CD4-positive, alpha-beta T cell (primary cell): ENCODE measurements at places on chromosomes 13 and 19. TPM values are rescaled to one million over a fixed set of nuclear protein-coding genes. Genes with fewer than 3 reads are reported as not detected.

GIPC3 gene
- total RNA-seq: 1.1 TPM

PSG5 gene
- total RNA-seq: not detected

- no peak overlapping the region for H3K4me3 ChIP-seq
- H3K4me1 ChIP-seq: no peaks in the 10 kb centered on the region
- peaks cover 3% of the 10 kb centered on the region for H3K27me3 ChIP-seq
- DNase-seq: no peak
These were observed 49.6 kb upstream of the ANKRD10 start for GRCh38 chr13:110964229-110965037.

TEX101 gene
- not detected for total RNA-seq

DNA sequence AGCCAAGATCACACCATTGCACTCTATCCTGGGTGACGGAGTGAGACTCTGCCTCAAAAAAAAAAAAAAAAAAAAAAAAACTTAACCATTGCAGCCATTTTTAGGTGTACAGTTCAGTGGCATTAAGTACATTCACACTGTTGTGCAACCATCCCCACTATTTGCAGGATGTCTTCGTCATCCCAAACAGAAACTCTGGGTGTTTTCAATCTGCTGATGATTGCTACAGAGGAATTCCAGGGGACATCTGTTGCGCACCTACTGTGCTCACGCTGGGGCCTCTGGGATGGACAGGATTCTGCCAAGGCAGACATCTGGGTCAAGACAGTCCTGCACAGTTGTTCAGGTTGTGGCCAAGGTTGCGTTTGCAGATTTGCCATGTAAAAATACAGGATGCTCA is 2.4 kb upstream of the APOC4 start:
- no peaks in the 10 kb centered on the region for H3K36me3 ChIP-seq
- no peak overlapping the region for H3K27ac ChIP-seq
- no peak for DNase-seq
- H3K4me3 ChIP-seq: no peak overlapping the region
- no peaks in the 10 kb centered on the region for H3K4me1 ChIP-seq

DNA sequence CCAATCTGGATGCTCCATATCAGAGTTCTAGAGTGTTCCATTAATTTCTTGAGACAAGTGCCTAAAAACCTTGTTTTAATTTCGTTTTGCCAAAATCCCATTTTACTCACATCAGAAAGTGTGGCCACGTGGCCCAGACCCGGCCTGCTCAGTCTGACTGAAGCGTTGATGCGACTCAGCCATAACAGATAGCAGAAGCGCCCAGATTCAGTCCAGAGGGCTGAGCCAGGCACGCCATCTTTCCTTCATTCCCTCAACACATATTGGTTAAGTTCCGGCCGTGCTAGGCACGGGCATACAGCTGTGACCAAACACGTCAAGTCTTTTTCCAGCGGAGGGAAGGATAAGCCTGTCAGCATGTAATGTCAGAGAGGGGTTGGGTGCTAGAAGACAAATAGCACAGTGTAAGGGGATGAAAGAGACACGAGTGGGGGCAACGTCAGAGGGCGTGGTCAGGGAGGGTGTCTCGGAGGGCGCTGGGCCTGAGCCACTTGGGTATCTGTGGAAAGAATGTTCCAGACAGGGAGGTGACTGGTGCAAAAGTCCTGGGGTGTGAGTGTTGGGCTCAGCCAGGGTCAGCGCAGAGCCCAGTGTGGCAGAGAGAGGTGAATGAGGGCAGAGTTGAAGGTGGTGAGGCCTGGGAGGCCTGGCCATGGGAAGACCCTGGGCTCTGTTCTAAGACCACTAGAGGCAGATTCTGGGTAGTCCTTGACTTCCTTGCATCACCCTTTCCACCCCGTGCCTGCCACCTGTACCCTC is 3.1 kb downstream of the F10 start:
- peaks cover 13% of the 10 kb centered on the region for H3K4me1 ChIP-seq
- no peak for DNase-seq
- H3K4me3 ChIP-seq: no peak overlapping the region
- no peaks in the 10 kb centered on the region for H3K36me3 ChIP-seq
- no peak overlapping the region for H3K27ac ChIP-seq

DNA sequence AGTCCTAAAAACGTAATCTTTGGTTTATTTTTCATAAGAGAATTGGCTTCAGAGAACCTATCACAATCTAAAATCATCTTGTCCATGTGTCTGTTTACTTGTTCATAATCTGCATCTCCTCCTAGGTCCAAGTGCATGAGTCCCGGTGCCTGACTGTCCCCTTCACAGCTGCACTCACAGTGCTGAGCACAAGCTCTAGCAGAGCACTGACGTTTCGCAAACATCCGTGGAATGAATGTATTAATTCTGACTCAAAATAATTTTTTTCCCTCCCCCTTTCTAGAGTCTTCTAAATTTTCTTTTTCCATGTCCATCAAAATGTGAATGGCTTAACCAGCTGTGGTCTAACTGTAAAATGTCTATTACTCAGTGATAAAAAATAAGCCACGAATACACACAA is 245.5 kb upstream of the TSHZ3 start:
- H3K4me1 ChIP-seq: no peaks in the 10 kb centered on the region
- no peak for DNase-seq
- no peaks in the 10 kb centered on the region for H3K36me3 ChIP-seq
- H3K27me3 ChIP-seq: no peaks in the 10 kb centered on the region
- H3K4me3 ChIP-seq: no peak overlapping the region

- H3K27ac ChIP-seq: no peak overlapping the region
- peaks cover 4% of the 10 kb centered on the region for H3K4me1 ChIP-seq
- no peak overlapping the region for H3K4me3 ChIP-seq
- H3K36me3 ChIP-seq: peaks cover 10% of the 10 kb centered on the region
These were observed 59.3 kb downstream of the URI1 start for GRCh38 chr19:30001301-30001700.

- H3K27me3 ChIP-seq: peaks cover 21% of the 10 kb centered on the region
- DNase-seq: no peak
- peaks cover 24% of the 10 kb centered on the region for H3K4me1 ChIP-seq
- H3K36me3 ChIP-seq: no peaks in the 10 kb centered on the region
- no peak overlapping the region for H3K27ac ChIP-seq
These were observed 1.5 kb upstream of the TUBB4A start for GRCh38 chr19:6503407-6504201.

DNA sequence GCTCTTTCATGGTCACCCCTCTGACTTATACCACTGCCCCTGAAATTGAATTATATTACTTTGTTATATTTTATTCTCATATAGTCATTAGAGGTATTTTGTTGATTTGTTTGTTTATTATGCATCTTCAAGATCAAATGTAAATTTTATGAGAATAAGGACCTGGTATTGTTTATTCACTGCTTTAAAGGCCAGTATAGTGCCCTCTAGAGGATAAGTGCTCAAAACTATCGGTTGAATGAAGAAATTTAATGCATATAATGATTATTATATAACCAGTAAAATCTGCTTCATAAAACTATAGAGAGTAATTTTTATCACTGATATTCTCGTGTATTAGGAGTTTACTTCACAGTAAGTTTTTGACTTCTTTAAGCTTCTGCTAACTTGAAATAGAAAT is 1401.9 kb downstream of the SLITRK1 start:
- no peak for DNase-seq
- H3K36me3 ChIP-seq: no peaks in the 10 kb centered on the region
- no peak overlapping the region for H3K4me3 ChIP-seq
- H3K4me1 ChIP-seq: no peaks in the 10 kb centered on the region

DNA sequence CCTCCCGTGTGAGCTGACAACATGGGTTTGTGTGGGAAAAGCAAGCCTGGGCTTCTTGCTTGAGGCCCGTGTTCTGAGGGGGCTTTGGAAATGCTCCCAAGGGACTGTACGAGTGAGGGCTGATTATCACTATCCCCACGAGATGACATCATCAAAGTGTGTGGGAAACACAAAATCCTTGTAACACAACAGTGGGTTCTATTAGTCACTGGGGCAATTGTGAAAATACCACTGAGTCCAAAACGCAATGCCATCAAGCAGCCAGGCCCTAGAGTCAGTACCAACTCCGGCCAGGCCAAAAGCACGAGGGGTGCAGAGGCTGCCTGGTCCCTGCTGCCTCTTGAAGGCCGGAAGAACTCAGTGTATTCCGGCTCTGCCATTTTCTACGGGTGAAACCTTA is 29.6 kb downstream of the CAPS start:
- DNase-seq: no peak
- peaks cover 46% of the 10 kb centered on the region for H3K36me3 ChIP-seq

- H3K36me3 ChIP-seq: no peaks in the 10 kb centered on the region
- peak overlapping the region; percentile 54 for H3K4me3 ChIP-seq
- H3K27ac ChIP-seq: no peak overlapping the region
- peaks cover 13% of the 10 kb centered on the region for H3K4me1 ChIP-seq
These were observed 814 bp downstream of the NBEA start for GRCh38 chr13:34942732-34943435.

JAK3 gene
- 120 TPM for total RNA-seq

GRCh38 chr13:35208587-35208986 is 266.5 kb downstream of the NBEA start:
- no peak overlapping the region for H3K27ac ChIP-seq
- H3K4me3 ChIP-seq: no peak overlapping the region
- no peaks in the 10 kb centered on the region for H3K36me3 ChIP-seq
- DNase-seq: no peak
